ENCODE measurements at places on chromosomes 5 and 9. TPM values are rescaled to one million over a fixed set of nuclear protein-coding genes. Genes with fewer than 3 reads are reported as not detected.

TOR2A gene
- 27.5 TPM for total RNA-seq

- DNase-seq: no peak
These were observed 11.6 kb downstream of the ERP44 start for GRCh38 chr9:100087218-100087617.

PCDHGB3 gene
- total RNA-seq: 6.2 TPM

DNA sequence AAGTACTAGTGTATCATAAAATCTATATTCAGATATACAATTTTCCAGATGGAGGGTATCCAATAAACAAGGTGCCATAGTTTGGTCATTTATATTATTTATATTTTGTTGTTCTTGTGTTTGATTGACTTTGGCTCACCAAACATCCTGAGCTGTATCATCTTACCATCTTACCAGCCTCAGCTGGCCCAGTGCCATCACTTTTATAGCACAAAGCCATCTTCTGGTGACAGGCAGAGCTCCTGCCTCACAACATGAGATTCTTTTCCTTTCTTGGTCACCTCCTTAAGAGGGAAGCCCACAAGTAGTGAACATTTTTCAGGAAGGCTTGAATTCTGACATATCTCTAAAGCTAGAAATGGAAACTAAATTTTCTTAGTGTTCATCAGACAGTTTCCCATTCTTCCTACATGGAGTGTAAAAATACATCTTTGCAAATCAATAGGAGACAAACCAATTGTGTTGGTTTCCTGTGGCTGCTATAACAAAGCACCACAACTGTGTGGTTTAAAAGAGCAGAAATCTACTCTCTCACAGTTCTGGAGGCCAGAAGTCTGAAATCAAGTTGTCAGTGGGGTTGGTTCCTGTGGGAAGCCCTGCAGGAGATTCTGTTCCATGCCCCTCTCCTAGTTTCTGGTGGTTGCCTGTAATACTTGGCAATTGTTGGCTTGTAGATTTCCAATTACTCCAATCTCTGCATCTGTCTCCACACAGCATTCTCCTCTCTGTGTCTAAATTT is 341.8 kb downstream of the MAN2A1 start:
- DNase-seq: no peak
